ENCODE measurements at places on chromosomes 4 and X.

DNA sequence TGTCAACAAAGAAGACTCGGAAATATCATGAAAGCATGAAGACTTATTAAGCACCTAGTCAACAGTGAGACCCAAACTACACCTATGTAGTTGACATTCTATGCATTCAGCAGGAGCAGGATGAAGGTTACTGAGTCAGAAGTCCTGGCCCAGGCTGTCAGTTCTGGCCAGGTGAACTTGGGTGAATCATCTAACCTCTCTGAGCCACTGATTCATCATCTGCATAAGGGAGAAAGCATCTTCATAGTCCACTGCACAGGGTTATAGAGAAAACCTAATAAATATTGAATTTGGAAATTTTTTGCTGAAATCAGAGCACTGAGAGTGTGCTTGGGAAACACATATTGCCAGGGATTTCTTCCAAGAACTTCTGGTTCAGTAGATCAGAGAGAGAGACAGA is 296.0 kb upstream of the SFRP2 start:
- no peak for DNase-seq

DNA sequence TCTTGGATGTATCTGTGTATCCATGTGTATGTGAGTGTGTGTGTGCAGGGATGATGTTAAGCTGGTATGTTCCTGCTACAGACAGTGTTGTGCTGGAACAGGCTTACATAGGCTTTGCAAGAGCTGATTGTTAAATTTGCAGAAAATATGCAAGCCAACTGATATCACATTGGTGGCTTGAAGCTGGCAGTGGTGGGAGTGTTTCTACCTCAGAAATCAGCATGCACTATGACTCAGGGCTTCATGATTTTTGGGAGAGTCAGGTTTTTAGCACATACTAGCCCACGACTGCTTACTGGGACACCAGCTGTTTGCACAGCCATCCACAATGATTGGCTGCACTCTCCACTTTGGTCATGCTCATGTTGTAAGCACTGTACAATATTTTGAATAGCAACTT is 261.8 kb downstream of the DHX15 start:
- DNase-seq = peak; percentile 21

GRCh38 chrX:47584714-47585113 is 2.5 kb downstream of the TIMP1 start:
- no peak for DNase-seq

GRCh38 chr4:113945906-113946305 is 33.5 kb downstream of the ARSJ start:
- DNase-seq = no peak

- no peak for DNase-seq
Measured at GRCh38 chr4:144300616-144301015, 160.1 kb upstream of the GYPA start.

DNA sequence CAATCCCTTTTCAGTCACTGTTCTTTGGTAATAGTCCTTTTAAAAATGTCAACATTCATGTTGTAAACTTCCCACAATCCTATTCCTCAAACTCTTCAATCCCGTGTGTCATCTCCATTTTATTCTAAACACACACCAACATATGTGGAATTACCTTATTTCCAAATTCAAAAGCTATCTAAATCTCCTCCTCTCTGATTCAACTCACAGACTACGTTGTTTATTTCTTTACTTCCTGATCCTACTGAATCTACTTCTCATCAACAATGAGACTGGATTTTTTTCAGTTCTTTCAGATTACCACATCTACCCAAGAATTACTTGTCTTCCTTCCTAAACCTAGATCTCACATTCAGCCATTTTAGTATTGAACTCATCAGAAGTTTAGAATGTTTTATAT is 188.2 kb downstream of the GABRB1 start:
- DNase-seq = no peak

DNA sequence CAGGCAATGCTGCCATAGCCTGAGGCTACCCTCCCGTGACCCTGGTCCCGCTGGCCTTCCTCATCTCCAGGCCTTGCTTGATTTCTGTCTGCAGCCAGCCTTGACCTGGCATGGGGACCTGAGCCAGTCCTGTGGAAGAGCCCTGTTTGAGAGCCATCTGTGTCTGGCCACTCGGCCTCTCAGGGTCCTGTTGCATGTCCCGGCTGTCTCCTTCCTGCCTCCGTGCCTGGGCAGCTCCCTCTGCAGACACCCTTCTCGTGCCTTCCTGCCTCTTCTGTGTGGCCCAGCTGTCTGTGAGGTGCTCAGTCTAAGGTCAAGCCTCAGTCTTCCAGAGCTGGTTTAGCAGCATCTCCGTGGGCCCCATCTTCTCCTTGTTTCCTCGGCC is 108.4 kb downstream of the SORCS2 start:
- no peak for DNase-seq

DNA sequence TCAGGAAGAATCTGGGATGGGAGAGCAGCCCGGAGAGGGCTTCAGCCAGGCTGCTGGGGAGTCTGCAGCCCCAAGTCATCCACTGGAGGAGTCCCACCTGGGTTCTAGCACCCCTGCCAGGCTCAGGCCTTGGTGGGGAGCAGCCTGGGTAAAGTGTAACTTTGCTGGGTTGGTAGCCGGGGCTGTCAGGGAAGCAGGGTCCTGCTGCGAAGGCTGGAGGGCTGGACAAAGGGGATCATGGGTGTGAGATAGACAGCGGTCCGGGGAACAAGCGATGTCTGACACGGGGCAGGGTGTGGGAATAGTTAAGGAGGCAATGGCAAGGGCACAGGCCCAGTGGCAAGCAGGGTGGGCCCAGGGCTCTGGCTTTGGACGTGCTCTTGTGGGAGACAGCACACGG is 37.6 kb downstream of the PDHA1 start:
- DNase-seq = no peak

GRCh38 chr4:8235686-8236085 is 33.9 kb upstream of the HTRA3 start:
- DNase-seq = no peak

- DNase-seq = no peak
Measured at GRCh38 chr4:48565362-48566033, 75.4 kb downstream of the ZAR1 start.

- DNase-seq = no peak
Measured at GRCh38 chr4:7778510-7779431, 160.9 kb downstream of the AFAP1 start.

- DNase-seq = no peak
Measured at GRCh38 chr4:159363361-159363760, 260.5 kb downstream of the RAPGEF2 start.

GRCh38 chr4:107247738-107248137 is 211.6 kb upstream of the DKK2 start:
- no peak for DNase-seq

DNA sequence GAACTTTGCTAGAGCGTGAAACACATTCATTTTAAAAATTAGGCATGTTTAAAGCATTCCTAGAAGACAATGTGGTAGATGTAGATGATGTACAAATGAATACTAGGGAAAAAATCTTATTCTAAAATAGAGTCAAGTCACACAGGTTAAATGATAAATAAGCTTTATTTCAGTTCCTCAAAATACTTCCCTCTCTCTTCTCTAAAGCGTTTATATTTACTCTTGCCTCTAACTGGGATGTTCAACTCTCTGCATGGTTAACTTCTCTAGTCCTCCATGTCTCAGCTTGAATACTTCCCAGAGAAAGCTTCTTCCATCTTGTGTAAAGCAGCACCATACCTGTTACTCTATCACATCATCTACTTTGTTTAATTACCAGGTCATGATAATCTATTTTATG is 30.9 kb upstream of the GLRA3 start:
- DNase-seq = no peak

DNA sequence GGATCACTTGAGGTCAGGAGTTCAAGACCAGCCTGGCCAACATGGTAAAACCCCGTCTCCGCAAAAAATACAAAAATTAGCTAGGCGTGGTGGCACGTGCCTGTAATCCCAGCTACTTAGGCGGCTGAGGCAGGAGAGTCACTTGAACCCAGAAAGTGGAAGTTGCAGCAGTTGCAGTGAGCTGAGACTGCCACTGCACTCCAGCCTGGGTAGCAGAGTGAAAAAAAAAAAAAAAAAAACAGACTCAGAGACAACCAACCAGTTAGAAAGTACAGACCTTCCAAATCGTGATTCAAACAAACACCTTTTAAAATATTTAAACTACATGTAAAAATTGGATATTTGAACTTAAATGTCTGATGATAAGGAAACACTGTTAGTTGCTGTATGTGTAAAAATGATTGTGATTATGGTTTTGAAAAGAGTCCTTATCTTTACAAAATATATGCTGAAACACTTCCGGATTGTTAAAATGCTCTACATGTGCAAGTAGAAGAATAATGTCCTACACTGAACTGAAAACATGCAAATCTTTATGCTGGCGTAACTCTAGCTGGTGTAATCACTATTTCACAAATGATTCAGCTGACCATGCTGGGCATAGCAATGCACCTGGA is 37.8 kb downstream of the SH3KBP1 start:
- DNase-seq = no peak

GRCh38 chr4:26877961-26878360 is 17.3 kb downstream of the STIM2 start:
- no peak for DNase-seq

GRCh38 chrX:41923978-41924683 is 777 bp upstream of the CASK start:
- DNase-seq = peak; percentile 19

DNA sequence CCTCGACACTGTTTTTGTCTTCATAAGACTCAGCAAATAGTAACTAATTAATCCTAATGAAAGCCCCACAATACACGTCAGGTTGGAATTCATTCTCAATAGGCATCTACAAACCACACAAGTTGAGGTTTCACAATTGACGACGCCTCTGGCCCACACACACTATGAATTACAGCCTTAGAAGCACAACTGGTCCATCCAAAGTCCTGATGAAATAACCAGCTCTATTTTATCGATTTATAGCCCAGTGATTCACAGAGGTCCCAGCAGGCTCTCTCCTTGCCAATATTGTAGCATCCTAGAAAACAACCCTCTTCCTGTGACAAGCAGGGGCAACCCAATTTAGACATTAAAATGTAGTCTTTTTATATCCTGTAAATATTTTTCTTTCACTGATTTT is 112.1 kb downstream of the NR3C2 start:
- DNase-seq = no peak

- DNase-seq = peak; percentile 0
Measured at GRCh38 chrX:128975745-128976144, 547.5 kb downstream of the SMARCA1 start.

GRCh38 chrX:130120746-130121504 is 10.6 kb upstream of the ELF4 start:
- peak; percentile 10 for DNase-seq
